Skin of body (tissue), 3 donors: ENCODE measurements at places on chromosomes 3 and 15.

DNA sequence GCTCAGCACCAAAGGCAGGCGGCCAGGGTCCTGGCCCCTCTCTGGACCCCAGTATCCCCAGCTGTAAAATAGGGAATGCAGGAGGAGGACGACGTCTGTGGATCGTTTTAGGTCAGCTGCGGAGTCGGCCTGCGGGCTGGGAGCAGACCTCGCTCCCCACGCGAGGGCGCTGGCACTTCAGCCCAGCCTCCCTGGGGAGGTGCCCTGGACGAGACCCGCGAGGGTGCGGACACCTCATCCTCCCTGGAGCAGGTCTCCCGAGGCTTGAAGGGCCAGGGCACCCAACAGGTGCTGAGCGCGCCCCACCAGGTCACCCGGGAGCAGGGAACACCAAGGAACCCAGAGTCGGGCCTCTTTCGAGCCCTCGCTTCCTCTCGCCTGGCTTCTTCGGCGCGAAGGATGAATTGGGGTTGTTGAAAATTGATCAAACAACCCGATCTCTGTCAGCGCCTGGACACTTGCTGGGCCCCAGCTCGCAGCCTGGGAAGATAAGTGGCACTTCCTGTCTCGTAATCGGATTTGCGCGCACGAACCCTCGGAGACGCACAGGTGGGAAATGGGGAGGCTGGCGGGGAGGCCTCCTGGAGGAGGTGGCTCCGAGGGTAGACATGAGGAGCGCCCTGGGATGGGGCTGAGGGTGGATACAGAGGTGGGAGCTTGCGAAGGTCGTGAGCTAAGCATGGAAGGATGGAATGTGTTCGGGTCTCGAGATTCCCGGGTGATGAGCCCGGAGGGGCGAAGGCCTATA lies 588 bp upstream of the VIPR1 start:
- no peak for DNase-seq

DNA sequence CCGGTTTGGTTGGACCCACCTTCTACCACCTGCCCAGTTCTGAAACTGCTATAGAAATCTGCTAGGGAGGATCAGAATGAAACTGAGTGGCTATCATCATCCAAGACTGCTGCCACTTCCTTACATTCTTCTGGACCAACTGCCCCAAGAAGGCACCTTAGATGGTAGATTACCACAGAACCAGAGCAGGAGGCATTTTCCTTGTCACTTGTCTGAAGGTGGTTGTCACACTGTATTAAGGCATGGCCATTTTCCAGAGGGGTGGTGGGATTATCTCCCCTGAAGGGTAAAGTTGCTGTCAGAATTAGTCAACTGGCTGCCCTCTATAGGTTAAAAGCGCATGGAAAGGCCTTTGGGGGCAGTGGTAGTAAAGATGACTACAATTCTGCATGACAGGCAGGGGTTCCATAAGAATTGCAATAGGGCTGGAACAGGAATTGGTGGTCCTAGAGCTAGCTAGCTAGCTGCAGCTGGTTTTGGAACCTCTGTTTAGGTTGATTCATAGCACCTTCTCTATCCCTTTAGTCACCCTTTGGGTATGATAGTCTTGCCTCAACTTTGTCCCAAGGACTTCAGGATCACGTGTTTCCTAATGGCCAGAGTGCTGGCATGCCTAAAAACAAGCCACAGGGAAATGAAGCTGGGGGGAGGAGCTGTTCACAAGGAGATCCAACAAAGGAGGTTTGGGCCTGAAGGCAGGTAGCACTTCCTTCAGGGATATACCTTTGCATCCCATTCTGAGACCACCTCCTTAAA lies 4.8 kb upstream of the CSPG5 start:
- no peak for DNase-seq

DNA sequence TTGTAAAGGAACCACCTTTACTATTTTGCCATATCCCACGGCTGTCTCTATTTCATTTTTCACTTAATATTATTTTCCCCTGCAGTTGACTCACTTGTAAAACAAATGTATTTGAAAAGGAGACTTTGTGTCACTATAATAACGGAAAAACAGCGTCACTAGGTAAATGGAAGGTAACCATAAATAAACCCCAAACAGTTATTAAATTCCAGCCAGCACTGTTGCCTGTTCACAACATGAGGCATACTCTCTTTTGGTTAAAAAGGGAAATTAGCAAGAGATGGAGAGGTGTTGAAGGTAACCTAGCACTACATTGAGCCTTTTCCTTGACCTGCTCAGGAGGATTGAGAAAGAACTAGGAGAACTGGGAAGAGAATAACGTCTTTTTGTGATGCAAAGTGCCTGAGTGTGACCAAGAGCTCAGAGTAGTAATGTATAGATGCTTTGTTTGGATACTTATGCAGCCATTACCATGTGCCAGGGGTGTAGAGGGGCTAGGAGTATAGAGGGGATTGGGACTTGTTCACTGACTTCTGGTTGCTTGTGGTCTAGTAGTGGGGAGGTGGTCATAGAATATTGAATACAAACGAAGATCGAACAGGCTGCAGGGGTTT lies 19.6 kb downstream of the FLNB start:
- DNase-seq, result no peak

- DNase-seq, result no peak
Measured at GRCh38 chr15:70093481-70094319, 4.0 kb downstream of the TLE3 start.

GRCh38 chr3:103127737-103128136 lies 692.9 kb downstream of the ZPLD1 start:
- no peak for DNase-seq

GRCh38 chr15:39331584-39331983 lies 249.3 kb upstream of the THBS1 start:
- DNase-seq, result no peak

DNA sequence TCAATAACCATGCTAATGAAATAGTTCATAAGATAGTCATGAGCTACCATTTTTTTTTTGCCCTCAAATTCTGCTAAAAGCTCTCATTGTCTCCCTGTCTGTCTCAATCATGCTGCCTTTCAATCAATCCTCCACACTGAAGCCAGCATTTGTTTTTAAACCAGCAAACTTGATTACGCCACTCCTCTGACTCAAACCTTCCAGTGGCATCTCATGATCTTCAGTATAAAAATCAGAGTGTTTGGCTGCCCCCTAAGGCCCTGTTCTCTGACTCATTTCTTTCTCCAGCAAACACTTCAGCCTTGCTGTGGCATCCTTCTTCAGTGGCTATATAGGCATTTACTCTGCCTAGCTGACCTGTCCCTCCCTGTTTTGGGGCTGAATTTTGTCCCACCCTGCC lies 36.0 kb upstream of the EOMES start:
- no peak for DNase-seq

DNA sequence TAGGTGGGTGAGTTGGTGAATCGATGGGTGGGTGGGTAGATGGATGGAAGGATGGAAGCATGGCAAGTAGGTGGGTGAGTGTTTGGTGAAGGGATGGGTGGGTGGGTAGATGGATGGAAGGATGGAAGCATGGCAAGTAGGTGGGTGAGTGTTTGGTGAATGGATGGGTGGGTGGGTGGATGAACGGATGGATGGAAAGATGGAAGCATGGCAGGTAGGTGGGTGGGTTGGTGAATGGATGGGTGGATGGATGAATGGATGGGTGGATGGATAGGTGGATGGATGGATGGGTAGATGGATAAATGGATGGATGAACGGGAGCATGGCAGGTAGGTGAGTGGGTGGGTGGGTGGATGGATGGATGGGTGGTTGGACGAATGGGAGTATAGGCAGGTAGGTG lies 65.1 kb downstream of the SLC6A1 start:
- DNase-seq, result no peak

DNA sequence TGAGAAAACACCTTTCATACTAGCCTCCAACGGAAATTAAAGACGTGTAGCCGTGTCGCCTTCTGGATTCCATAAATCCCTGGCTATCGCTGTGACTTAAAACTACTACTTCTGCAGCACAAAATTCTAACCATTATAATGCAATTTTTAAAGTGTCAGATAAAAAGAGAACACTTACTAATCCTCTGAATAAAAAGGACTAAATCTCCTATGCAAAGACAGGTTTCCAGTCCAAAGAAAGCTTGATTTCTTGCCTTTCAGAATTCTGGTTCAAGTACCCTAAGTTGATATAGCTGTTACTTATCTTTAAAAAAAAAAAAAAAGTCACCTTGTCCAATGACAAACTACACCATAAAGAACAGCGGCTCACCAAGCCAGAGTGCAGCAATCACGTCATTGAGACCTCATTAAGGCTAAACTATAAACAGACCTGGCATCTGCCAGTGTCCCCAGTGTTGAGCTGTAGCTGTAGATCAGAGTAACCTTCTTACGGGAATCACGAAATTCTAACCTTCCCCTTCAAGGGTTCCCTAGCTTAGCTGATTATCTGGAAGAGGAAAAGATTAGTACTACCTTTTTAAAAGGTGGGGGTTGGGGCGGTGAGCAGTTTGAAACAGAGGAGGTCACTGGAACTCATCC lies 2.2 kb downstream of the ABCC5 start:
- DNase-seq, result no peak

DNA sequence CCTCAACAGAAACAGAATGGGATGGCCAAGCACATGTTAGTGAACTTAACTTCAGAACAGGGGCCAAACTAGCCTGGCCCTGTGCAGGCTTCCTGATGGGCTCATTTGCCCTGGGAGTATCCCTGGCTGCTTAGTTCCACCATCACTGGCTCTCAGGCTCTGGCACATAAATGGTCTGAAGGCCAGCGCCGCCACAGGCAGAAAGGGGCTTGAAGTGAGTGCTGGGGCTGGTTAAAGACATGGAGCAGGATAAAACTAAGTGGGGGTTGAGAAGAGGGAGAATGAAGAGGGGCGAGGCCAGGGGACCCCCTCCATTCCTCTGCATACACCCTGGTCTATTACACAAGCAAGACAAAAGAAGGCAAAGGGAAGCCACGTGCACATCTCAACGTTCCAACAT lies 12.2 kb downstream of the SLCO2A1 start:
- DNase-seq, result no peak

DNA sequence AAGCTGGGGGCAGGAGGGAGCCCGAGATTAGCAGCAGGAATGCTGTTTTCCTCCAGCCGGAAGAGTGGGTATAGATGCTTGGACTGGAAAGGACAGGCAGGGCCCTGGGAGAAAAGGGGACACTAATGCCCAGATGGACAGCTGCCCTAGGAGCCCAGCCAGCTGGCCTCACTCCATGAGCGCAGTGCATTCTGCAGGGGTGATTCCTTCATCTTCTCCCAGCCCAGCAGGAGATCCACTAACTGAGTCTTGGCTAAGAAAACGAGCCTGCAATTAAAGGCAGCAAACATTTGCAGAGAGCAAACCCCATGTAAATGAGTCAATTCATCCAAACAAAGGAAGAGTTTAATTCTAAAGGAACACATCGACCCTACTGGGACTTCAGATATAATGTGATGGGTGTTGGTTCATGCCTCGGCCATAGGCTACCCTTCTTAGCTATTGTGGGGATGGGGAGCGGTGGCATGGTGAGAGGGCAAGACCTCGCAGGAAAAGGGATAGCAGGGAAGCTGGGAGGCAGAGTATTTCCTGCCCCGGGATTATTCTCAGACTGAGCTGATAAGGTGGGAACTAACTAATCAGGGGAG lies 13.3 kb upstream of the MINAR1 start:
- DNase-seq, result no peak

- DNase-seq, result no peak
Measured at GRCh38 chr3:183799461-183799860, 25.9 kb downstream of the MAP6D1 start.

- DNase-seq, result no peak
Measured at GRCh38 chr3:71451812-71452211, 131.7 kb downstream of the FOXP1 start.
